NK-92 treated with Interleukin-12 subunit alpha and Interleukin-12 subunit beta, amount 100 ng/mL, for 24 hours (cell line): ENCODE measurements at places on chromosomes 5 and 9.

- no peak for DNase-seq
Observed at GRCh38 chr5:72129725-72130124, 22.4 kb downstream of the MAP1B start.

DNA sequence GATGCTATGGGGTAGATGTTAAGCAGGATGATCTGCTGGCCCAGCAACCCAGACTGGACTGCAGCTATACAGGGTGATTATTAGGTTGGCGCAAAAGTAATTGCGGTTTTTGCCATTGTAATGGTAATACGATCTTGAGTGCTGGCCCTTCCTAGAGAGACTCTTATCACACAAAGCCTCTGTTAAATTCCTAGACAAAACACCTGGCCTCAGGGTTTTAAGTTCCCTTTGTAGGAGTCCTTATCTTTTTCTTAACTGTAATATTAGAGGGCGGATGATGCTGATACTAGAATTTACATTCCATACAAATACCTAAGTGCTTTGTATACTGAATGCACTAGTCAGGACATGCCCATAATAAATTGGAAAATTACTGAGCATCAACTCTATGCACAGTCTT is 222.2 kb downstream of the NDUFS4 start:
- no peak for DNase-seq

DNA sequence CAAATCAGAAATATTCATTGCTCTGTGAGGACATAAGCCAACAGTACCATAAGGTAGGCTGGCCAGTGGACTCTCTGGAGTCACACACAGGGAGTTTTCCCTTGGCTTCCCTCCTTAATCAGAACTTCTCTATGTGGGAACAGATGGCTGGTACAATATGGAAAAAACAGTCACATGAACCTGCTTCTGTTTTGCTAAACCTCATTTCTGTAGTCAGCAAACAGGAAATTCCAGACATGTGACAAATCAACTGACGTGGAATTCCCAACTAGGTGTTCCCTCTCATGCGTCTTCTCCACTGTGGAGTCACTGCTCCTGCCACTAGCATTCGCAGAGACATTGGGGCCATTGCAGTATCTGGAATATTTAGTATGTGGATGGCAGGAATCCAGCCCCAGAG is 617.6 kb downstream of the KIF4B start:
- no peak for DNase-seq

DNA sequence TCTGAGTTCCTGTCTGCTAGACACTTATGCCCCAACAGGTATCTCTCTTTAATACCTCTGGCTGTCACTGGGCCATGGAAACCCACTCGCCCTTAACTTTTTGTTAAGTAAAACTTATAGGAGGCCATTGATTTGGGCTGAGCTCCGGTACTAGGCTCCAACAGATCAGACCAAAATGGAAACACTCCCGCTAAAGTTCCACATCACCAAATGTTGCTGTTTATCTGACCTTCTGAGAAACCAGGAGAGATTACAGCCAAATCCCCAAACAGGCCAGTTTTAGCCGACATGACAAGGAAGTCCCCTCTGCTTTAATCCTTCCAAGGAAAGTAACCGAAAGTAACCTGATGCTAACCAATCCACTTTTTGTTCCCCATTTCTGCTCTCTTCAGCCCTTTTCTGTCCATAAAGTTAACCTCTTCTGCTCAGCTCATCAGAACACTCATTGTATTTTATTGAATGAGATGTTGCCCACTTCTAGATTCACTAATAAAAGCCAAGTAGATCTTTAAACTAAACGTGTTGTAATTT is 115.2 kb upstream of the LHFPL2 start:
- DNase-seq = no peak

DNA sequence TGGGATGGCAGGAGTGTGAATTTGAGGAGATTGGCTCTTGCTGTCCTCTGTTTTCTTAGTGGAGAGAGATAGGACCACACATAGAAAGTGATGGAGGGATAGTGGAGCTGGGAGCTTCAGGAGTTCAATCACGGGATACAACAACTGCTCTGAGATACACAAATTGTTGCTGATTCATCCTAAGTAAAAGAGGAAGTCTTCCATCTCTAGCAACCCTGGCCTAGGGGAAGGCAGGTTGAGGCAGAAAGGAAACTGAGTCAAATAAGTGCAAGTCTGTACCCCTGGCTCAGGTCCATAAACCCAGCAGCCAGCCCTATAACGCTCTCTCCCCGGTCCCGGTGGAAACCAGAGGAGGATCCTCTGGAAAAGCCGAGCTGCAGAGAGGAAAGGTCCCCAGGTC is 97.7 kb downstream of the ADCY2 start:
- DNase-seq = no peak

DNA sequence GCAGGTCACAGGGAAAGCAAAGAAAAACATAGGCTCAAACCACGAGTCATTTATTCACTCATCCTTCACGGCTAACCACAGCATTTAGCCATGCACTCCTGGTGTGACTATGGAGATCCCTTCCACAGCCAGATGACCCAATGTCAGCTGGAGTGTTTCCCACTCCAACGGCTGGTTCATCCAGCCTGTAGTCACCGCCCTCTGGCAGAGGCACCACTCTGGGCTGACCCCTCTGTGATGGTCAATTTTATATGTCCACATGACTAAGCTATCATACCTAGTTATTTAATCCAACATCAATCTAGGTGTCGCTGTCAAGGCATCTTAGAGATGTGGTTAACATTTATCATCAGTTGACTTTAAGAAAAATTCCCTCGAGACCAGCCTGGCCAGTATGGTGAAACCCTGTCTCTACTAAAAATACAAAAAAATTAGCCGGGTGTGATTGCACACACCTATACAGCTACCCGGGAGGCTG is 9.5 kb upstream of the PHF19 start:
- DNase-seq = no peak

DNA sequence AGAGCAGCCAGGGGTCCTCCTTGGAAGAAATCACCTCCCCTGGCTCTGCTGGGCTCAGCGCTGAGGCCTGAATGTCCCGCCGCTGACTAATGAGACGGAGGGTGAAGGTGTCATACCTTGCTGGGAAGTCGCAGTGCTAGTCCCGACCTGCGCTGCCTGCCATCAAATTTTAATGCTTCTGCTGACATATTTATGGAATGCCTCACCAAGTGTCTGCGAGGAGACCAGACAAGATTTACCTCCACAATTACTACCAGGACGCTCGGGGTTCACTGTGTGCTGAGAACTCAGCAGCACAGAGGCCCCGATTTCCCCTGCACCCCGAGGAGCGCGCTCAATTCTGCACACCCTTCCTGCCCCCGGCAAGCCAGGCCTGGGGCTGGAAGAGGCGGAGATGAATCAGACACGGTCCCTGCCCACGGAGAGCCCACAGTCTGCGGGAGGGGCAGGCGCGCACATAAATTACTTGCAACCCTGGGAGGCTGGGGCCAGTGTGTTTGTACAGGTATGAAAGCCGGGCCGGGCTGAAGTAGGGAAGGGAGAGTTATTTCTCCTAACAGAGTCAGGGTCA is 175.2 kb downstream of the PAX5 start:
- DNase-seq = no peak

- DNase-seq = no peak
Observed at GRCh38 chr5:84791138-84791537, 406.5 kb upstream of the EDIL3 start.

GRCh38 chr5:22372376-22372775 is 480.8 kb downstream of the CDH12 start:
- DNase-seq = no peak
